ENCODE measurements at places on chromosomes 5 and 9.

GRCh38 chr9:68805890-68806517 is 101.0 kb downstream of the PIP5K1B start:
- DNase-seq = no peak

GRCh38 chr9:72734631-72735030 is 213.2 kb downstream of the TMC1 start:
- no peak for DNase-seq

DNA sequence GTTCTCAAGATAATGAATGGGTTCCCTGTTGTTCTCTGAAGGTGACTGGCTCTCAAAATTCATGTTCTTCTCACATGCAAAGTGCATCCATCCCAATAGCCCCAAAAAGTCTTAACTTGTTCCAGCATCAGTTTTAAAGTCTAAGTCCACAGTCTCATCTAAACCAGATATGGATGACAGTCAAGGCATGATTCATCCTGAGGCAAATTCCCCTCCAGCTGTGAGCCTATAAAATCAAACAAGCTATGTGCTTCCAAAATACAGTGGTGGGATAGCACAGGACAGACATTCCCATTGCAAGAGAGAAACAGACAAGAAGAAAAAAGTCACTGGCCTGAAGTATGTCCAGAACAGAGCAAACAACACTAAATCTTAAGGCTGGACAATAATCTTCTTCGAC is 25.4 kb downstream of the FBXO10 start:
- peak; percentile 25 for DNase-seq

GRCh38 chr9:6239694-6240093 is 24.1 kb downstream of the IL33 start:
- no peak for DNase-seq

- DNase-seq = no peak
These were observed 59.1 kb downstream of the PHF2 start for GRCh38 chr9:93635186-93636107.

DNA sequence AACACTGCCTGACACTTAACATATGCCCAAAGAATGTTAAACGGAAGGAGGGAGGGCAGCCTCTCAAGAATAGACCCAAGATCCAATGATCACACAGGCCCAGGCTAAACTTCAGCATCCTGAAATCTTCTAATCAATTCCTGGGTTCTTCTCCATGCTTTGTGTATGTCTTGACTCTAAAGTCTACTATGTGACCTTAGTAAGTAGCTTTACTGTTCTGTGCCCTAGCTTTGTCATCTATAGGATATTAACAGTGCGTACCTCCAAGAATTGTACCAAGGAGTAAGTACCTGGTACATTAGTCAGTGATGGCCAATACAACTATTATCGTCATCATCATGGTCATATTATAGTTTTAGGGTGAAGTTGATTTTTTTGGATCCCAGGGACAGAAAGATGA is 96.6 kb downstream of the SGCD start:
- no peak for DNase-seq

DNA sequence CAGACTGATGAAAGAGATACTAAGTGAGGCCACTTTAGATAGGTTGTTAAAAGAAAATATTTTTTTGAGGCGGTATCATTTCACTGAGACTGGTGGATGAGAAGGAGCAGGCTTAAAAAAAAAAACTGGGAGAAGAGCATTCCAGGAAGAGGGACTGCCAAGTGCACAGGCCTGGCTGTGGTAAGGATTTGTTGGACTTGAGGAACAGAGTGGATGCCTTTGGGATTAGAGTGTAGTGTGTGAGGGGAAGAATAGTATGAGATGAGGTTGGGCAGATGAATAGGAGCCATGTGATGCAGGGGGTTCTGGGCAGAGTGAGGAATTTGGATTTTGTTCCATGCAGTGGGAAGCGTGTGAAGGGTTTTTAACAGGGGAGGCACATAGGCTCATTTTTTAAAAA is 57.9 kb downstream of the PBX3 start:
- DNase-seq = peak; percentile 68
